ENCODE measurements at places on chromosomes 7 and 10.

DNA sequence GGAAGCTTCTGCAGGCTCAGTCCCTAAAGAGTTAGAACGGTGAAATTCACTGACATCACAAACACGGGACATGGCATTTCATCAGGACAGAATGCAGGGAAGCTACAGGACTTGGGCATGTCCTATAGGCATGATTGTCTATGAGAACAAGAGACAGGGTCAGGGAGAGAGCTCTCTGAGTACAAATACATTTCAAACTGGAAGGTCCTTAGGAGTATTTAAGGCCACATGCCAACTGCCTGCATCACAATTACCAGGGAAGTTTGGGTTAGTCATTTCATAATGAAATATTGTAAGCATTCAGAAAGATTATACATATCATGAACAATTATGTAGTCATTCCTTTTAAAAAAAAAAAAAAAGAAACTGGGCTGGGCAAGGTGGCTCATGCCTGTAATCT is 71.3 kb downstream of the CREB3L2 start:
- no peak for DNase-seq

DNA sequence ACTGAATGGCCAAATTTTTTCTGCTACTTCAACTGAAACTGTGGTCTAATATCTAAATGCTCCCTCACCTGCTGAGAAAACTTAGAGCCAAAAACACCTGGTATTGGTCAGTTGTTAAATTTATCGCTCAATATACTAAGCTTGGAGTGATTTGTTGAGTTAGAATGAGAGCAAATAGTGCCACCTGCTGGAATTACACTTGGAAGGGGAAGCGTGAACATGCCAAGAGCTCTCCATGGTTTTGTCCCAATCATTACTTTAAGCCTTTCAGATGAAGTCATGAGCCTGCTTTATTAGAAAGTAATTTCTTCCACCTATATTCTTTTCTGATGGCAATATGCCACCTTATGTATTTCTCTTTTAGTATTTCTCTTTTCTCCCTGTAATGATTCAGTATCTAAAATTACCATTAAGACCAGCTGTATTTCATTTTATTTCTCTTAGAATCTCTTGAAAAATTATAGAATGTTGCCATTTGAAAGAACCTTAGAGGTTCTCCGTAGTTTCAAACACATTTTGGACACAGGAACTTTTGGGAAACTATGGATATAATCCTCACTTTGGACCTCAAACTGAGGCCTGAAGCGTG is 447.8 kb upstream of the C7orf33 start:
- no peak for DNase-seq

- no peak for DNase-seq
Observed at GRCh38 chr7:11570922-11571550, 261.0 kb downstream of the THSD7A start.

- no peak for DNase-seq
Observed at GRCh38 chr7:32846630-32847225, 44.8 kb downstream of the KBTBD2 start.

DNA sequence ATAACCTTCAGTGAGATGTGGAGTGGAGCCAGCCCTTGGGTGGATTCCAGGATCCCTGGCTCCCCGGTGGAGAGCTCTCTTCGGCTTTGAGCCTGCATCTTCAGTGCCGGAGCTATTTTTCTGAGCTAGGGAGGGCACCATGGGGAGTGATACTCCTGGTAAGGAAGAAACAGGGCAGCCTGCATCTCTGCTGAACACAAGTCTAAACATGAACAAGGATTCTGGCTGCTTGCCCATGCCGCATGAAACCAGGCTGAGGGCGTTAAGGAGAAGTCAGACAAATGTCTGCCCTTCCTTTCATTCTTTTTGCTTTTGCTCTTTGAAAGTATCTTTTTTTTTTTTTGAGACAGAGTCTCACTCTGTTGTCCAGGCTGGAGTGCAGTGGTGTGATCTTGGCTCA is 60.4 kb downstream of the EVX1 start:
- DNase-seq: no peak

DNA sequence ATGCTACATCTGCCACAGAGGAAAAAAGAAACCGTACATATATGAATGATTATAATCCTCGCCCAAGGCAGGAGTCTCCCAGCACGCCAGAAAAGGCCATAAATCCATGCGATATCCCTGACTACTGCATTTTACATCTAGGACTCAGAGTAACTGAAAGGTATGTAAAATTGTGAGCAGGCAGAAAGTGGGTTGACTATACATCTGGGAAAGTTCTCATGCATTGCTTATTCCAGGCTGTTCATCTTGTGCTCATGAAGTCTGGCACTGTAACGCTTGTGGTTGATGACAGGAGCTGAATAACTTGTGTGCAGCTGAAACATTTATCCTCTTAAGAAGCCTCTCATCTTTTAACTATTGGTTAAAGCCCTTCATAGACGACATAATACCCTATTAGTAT is 193.4 kb upstream of the STEAP4 start:
- DNase-seq: no peak

DNA sequence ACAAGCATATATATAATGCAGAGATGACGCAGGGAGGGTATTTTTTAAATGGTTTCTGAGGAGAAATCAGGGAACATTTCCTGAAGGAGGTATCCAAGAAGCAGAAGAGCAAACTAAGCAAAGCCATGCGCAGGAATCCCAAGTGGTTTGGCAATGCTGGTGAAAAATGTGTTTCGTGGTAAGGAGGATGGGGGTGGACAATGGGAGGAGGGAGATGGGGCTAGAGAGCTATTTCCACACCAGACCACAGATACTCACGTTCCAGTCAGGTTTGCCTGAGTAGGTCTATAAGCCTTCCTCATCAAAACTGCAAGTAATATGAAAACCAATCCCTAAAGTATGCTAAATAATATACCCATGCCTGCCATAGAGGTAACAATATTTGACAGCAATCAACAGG is 223.7 kb upstream of the MKLN1 start:
- DNase-seq: no peak

DNA sequence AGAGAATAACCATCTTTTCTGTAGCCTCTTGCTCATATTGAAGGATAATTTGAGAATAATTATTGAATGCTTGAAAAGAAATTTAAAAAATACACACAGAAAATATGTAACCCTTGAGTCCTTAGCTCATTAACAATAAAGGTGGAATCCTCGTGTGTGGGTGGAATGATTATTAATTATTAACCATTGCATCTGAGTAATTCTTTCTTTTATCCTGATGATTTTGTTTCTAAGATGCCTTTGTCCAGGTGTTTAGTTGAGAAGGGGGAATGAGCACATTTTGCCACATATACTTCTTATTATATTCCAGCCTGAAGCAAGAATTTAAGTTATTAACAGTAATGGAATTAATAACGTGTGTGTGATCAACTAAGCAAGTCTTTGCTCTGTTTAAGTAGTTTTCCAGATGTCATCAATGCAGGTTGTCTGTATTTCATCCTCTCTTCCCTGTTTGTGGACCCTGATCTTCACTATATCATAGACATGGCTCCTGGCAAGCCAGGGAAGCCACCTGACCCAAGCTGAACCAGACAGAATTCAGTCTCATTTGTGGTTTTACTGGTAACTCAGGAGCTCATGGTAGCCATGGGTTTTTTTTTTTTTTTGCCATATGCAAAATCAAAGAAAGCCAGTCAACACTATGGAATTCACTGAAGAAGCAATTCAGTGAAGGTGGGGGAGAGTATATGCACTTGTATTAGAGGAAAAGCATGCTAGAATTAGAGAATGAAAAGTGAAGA is 144.3 kb downstream of the KIF20B start:
- no peak for DNase-seq

DNA sequence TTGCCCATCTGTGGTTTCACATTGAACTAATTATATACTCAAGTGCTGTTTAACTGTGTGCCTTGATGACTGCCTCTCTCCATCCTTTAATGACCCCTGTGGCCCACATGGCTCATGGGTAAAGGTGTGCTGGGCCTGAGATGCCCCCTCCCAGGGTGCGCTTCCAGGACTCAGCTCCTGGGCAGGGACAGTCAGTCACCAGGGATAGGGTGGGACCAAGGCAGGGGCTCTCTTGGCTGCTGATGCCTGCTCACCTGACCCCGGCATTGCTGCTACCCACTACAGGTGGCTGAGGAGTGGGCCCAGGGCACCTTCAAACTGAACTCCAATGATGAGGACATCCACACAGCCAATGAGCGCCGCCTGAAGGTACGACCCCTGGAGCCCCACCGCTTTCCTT is 6.5 kb downstream of the ASL start:
- DNase-seq: no peak

GRCh38 chr7:123041101-123041500 is 45.6 kb upstream of the TAS2R16 start:
- no peak for DNase-seq

DNA sequence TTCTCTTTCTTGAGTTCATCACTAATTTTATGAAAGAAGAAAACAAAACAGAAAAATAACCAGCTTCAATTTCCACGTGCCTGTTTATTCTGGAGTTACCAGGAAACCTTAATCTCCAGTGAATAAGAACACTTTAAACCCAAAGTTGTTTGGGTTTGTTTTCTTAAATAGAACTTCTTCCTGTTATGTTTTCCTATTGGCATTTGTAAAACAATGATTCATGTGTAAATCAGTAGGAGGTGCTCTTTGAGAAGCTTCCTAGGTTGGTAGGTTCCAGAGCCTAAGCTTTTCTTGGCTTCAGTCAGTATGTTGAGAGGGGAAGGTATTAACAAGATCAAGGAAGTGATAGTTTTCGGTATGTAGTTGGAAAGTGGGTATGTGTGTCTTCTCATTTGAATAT is 119.0 kb downstream of the BICC1 start:
- no peak for DNase-seq

GRCh38 chr7:104838537-104839299 is 175.3 kb upstream of the KMT2E start:
- DNase-seq: no peak

- no peak for DNase-seq
Observed at GRCh38 chr10:63265222-63265617, 132.1 kb downstream of the NRBF2 start.

DNA sequence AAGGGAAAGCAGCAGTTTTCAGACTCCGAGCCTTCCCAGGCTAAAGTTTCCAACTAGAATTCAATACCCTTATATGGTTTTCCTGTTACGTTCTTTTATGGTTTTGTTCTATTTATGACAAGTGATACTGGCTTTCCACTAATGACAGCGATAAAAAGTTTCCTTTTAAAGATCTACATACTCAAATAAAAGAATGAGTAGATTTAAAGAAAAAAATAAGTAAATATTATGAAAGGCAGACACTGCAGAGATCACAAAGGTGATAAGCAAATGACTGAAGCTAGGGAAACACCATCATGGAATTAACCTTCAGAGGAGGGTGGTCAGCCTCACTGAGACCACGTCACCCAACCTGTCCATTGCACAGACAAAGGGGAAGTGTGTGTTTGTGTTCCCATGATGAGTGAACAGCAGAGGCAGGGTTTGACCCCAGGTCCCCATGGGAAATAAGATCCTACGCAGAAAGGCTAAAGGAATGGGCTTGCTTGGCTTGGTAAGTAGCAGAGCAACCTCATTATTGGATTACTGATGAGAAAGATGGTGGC is 4.0 kb downstream of the VSIR start:
- no peak for DNase-seq

DNA sequence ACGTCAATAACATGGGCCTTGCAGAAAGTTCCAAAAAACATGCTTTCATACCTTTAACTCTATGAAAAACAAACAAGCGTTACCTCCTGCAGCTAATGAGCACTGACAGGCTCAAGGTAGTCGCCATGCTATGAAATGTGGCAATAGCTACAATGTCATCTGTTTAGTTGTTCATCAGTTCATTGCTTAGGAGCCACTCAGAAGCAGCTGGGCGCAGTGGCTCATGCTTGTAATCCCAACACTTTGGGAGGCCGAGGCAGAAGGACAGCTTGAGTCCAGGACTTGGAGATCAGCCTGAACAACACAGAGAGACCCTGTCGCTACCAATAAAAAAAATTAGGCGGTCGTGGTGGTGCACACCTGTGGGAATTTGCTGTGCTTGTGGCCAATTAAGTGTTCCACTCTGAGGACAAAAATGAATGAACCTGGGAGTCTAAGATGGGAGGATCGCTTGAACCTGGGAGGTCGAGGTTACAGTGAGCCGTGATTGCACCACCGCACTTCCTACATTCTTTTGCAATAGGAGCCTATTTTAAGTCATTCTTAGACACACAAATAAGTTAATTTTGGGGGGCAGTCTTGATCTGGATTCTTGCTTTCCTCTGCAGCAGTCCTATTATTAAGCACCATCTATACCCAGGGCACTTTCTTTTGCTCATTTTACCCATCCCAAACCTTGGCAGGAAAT is 276.2 kb upstream of the KLF14 start:
- DNase-seq: no peak

- DNase-seq: no peak
Observed at GRCh38 chr10:87598700-87599099, 61.0 kb upstream of the PAPSS2 start.

GRCh38 chr7:158309868-158310763 is 277.5 kb downstream of the PTPRN2 start:
- DNase-seq: no peak

DNA sequence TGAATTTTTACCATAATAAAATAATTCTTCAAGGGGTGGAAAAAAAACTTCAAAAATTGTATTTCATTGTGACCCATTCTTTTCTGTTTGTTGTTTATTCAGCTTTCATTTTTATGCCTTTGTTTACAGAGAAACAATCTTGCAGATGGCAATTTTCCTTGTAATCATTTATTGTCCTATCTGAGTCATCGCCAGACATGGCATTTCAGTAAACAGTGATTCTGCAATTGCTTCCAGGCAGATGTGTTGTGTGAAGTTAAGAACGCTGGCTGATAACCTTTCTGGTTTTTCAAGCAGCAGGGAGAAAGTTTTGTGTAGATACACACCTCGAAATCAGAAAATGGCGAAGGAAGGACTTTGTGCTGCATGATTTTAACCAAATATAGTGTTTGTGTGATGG is 80.7 kb upstream of the RPA3 start:
- no peak for DNase-seq

GRCh38 chr7:11623093-11623678 is 208.8 kb downstream of the THSD7A start:
- peak; percentile 10 for DNase-seq

GRCh38 chr7:32150589-32150988 is 80.4 kb upstream of the PDE1C start:
- no peak for DNase-seq

DNA sequence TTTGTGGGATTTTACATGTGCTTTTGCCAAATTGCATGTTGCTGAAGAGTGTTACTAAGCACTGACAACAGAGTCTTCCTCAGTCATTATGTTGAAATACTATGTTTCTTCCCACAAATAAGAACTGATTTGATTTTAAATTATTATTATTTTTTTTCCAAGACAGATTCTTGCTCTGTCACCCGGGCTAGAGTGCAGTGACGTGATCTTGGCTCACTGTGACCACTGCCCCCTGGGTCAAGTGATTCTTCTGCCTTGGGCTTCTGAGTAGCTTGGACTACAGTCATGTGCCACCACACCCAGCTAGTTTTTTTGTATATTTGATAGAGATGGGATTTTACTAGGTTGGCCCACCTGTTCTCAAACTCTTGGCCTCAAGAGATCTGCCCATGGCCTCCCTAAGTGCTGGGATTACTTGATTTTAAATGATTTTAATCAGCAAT is 42.3 kb downstream of the MINPP1 start:
- DNase-seq: no peak

DNA sequence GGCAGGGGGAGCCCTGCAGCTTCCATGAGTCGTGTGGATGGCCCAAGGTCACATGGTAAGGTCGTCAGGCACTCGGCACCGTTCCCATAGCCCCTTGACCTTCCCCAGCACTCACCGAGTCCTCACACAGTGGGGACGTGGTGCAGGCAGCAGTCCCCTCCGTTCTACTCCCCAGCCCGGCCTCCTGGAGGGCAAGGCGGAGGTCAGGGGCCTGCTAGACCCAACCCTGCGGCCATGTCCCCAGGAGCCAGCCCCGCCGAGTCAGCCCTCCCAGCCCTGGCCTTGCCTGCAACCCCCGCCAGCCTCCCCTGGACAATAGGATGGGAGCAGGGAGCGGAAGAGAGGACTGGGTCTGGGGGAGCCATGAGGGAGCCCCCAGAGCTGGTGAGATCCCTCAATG is 65.2 kb downstream of the ELFN1 start:
- DNase-seq: no peak
